Activated naive CD8-positive, alpha-beta T cell treated with anti-CD3 and anti-CD28 coated beads, Interleukin-2, amount 50 U/mL, for 16 hours (primary cell): ENCODE measurements at places on chromosomes 1 and 21.

GRCh38 chr1:201758499-201759050 is 70.4 kb upstream of the IPO9 start:
- DNase-seq, result no peak

DNA sequence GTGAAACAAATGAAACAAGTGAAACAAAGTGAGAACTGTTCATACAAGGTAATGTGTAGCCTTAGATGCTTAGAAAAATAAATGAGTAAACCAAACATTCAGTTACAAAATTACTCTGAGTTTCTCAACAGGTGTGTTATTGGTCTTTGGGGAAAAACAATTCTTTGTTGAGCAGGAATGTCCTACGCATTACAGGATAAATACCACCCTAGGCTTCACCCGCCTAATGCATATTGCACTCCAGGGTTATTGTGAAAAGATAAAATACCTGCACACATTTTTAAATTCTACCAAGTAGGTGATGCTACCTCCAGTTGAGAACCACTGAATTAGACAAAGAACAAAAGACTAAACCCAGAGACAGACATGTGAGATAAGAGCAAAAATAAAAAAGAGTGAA is 72.2 kb downstream of the ADAMTS1 start:
- no peak for DNase-seq

DNA sequence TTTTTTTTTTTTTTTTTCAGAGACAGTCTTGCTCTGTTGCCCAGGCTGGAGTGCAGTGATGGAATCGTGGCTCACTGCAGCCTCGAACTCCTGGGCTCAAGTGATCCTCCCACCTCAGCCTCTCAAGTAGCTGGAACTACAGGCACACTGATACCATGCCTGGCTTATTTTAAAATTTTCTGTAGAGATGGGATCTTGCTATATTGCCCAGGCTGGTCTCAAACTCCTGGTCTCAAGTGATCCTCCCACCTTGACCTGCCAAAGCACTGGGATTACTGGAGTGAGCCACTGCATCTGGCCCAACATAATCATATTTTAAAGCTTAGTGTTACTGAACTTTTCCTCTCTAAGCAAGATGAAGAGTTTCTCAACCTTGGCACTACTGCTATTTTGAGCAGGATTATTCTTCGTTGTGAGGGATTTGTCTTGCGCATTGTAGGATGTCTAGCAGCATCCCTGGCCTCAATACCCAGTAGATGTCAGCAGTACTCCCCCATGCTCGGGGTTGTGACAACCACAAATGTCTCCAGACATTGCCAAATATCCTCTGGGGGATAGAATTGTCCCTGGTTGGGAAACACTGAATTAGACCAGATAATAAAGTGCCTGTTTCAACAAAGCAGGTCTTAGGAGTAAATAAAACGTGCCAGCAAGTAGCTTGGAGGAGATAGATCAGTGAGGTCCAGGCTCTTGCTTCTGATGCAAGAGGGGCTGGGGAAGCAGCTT is 15.1 kb upstream of the THRAP3 start:
- no peak for DNase-seq

DNA sequence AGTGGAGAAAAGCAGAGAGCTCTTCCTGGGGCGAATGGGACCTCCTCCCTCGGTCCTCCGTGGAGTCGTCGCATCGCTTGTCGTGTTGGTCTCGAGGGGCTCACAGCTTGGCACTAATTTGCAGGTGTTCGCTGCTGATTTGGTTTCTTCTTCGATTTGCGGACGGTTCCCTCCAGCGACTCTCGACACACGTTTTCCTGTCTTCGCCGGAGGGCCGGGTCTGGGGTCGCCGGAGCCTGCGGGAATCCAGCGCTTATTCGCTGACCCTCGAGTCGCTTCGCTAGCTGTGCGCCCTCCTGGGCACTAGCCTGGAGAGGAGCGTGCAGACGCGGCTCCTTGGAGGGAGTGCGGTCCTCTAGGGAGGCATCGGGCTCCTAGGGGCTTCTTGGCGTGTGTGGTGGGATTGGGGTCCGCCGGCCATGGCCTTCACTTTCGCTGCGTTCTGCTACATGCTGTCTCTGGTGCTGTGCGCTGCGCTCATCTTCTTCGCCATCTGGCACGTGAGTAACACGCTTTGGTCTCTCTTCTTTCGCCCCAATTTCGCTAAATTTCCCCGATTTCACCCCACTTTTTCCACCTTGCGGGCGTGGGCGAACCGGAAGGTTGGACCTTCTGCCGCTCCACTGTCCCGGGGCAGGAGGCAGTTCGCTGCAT is 766 bp downstream of the CNIH3 start:
- DNase-seq, result no peak

- DNase-seq, result no peak
Measured at GRCh38 chr1:63612564-63612963, 19.4 kb downstream of the PGM1 start.

DNA sequence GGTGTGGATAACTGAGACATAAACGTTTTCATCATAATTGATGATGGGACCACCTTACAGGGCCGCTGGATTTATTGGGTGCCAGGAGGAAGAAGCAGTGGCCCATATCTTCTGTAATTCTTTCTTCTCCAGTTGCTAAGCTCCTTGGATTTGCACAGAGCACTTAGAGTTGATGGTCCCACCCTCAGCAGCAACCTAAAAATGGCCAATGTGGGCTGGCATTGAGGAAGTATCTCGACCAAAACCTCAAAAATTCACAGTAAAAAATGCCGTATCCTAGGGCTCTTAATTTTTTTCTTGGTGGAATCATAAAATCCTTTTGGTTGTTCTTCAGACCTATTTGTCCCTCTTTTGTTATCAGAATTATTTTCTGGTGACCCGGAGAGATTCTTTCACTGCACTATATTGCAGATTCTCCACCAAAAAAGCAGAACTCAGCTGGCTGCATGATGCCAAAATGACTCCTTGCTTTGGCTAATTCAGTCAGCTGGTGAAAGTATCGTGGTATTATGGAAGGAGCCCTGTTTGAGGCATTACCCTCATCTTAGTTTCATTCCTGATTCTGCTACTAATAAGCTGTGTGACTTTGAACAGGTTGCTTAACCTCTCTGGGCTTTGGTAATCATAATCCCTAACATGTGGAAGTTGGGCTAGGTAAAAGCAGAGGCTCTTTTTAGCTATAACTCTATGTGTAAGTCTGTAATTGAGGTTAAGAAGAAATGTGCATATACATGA is 27.6 kb downstream of the KIRREL1 start:
- no peak for DNase-seq

- DNase-seq, result peak; percentile 40
Measured at GRCh38 chr1:66788231-66788939, 12.7 kb downstream of the INSL5 start.

DNA sequence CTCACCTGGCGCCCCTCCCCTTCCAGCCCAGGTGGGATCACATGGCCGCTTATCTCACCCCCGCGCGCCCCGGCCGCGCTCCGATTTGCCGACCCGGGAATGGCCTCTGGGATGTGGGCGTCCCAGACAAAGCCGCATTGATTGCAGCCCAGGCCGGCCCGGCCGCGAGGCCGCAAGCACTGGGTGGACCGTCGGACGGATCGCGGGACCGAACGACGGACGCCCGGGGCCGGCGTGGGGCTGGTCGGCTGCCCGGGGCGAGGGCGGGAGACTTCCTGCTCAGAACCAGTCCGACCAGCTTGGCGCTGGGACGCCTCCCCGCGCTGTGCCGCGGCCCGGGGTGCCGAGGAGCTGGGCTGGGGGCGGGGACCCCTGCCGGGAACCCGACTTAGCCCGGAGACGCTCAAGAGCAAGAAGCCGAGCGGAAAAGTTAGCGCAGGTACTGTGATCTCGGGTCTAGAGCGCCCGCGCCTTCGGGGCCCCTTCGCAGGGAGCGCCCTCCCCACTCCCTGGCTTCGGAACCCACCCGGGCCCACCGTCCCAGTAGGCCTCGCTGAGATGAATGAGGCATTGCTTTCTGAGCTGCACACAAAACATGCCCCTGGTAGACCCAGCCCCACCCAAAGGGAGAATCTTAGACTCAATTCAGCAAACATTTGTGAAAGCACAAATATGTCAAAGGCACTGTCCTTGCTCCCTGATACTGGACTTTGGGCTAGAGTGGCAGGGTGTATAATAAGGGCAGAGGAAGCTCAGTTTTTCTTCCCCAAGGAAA is 415 bp upstream of the LAD1 start:
- DNase-seq, result no peak

GRCh38 chr1:53279296-53280200 is 41.2 kb upstream of the MAGOH start:
- DNase-seq, result no peak

DNA sequence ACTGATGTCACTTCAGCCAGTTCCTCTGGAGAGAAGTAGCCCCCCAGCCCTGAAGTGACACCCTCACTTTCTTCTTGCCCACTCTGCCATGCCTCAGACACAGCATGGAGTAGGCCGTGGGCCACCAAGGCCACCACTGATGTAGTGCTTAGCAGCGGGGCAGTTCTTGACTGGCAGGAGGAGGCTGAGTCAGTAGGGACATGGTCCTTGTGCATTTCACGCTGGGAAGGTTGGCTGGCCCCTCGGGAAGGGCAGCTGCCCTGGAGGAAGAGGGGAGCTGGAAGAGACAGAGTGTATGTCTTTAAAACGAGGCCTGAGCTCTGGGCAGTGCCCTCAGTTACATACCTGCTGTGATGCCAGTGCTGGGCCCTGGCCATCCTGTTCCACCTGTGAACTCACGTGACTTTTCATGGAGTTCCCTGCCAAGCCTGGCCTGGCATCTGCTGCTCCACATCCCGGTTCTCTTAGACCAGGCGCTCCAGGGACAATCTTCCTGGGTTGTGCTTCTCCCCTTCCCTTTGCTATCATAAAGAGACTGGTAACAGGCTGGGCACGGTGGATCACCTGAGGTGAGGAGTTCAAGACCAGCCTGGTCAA is 158.6 kb upstream of the TMEM51 start:
- no peak for DNase-seq

DNA sequence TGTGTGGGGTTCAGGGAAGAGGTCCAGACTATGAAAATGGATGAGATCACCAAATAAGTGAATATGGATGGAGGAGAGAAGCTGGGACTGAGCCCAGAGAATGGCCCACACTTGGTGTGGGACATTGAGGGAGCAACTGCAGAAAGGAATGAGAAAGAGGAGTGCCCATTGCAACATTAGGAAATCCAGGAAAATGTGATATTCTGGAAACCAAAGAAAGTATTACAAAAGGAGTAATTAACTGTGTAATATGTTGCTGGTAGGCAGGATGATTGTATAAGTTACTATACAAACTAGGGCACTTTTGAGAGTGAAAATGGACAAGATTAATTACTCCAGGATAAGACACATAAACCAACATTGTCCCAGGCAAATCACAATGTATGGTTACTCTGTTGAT is 59.8 kb upstream of the ARTN start:
- no peak for DNase-seq

- DNase-seq, result no peak
Measured at GRCh38 chr21:33249331-33250002, 16.7 kb upstream of the IL10RB start.

GRCh38 chr1:88640060-88640459 is 44.0 kb upstream of the PKN2 start:
- DNase-seq, result no peak

DNA sequence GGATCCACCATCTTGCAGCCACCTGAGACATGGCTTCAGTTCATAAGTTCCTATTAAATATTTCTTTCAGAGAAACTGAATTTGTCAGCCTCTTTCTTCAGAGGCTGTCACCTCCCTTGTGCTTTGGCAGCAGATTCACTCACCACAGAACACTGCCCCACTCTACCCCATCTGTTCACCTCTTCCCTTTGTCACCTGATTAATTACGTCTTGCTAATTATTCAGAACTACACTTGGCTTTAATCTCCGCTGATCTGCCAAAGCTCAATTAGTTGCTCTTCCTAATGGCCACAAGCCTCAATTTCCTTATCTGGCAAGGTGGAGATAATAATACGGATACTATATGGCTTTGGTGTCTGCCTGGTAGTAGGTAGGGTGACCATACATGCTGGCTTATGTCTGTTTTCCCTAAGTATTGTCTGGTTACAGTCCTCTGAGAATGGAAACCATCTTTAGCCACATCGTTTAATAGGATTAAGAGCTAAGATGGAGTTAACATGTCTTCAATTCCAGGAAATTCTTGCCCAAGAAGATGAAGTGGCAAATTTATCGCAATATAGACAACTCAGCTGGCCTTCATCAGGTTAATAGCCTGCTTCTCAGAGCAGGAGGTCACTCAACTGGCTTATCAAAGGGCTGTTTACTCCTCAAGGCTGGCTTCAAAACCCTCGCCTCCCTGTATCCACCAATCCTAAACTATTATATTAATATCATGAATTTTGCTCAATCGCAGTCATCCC is 58.2 kb upstream of the ADAR start:
- DNase-seq, result no peak

DNA sequence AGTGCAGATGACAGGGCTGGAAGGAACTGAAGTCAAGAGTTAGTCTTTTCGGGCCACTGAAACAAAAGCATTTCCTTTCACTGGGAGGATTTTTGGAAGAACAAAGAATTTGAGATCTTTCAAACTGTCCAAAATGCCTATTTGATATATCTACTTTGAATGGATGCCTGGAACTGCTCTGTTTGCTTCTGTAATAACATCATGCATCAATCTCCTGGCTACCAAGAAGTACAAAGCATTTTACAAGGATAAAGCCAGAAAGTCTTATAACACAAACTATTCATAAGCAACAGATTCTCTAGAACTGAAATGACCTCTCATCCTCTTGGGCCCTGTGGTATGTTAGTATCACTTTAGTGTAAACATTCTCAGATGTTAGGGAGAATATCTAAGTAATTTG is 18.2 kb upstream of the RHOU start:
- DNase-seq, result no peak

GRCh38 chr1:117696561-117696960 is 90.7 kb downstream of the TENT5C start:
- DNase-seq, result no peak

- DNase-seq, result no peak
Measured at GRCh38 chr1:172184506-172185191, 235.8 kb upstream of the C1orf105 start.

DNA sequence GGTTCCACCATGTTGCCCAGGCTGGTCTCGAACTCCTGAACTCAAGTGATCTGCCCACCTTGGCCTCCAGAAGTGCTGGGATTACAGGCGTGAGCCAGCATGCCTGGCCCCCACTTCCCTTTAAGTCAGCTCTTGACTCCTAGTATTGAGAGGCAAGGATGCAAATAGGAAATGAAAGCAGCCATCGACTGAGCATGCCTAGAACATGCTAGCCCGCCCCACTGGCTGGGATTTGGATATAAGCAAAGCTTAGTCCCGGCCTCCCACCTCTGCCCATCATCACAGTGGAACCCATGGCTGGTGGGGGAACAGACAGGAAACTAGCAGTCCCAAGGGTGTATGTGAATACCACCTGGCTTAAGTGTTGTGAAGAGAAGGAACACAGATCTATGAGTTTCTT is 10.5 kb downstream of the C1orf167 start:
- no peak for DNase-seq

GRCh38 chr21:38459490-38459889 is 38.8 kb downstream of the ERG start:
- no peak for DNase-seq

- no peak for DNase-seq
Measured at GRCh38 chr1:39575191-39576015, 1.2 kb downstream of the PABPC4 start.

DNA sequence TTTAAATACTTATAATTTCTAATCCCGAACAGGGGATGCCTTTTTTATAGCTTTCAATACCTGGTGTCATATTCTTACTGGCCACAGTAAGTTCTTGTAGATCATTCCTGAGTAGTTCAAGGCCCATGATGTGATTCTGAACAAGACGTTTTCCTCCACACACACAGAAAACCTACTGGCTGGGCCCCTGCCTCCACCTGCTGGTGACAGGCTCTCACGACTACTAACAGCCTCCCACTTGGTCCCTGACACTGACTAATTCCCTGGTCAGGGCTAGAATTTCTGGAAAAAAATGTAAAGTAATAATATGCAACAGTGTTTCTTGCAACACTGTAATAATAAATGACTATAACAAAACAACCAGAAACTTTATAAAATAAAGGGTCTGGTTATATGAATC is 50.4 kb upstream of the RIPK4 start:
- DNase-seq, result no peak
